ENCODE measurements at places on chromosomes 1 and 21.

- DNase-seq, result no peak
Observed at GRCh38 chr1:204528241-204528640, 12.0 kb downstream of the MDM4 start.

GRCh38 chr1:22249928-22250680 is 107.2 kb upstream of the WNT4 start:
- no peak for DNase-seq

DNA sequence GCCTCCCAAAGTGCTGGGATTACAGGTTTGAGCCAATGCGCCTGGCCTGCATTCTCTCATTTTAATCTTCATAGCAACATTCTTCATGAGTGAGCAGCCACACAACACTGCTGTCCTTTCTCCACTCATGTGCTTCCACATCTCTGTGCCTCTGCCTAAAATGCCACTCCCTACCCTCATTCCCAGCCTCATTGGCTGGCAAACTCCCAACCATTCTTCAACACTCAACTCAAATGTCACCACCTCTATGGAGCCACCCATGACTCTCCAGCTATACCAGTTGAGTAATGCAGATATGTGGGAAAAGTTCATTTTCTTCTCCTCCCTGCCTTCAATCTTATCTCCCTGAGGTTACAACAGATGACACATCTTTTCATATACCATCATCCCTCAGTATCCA is 53.9 kb upstream of the ZC3H12A start:
- no peak for DNase-seq

GRCh38 chr1:160400646-160401486 is 502 bp downstream of the VANGL2 start:
- no peak for DNase-seq

GRCh38 chr1:41812051-41812450 is 106.7 kb downstream of the HIVEP3 start:
- no peak for DNase-seq

- DNase-seq, result peak; percentile 17
Observed at GRCh38 chr1:238690415-238690814, 696.0 kb upstream of the CHRM3 start.

All from skeletal muscle cell (primary cell).